Erythroblast (primary cell): ENCODE measurements at places on chromosomes 4 and X.
A peak's percentile ranks its signal among the peaks of the same experiment; 100 is the strongest.

- no peak for DNase-seq
Observed at GRCh38 chr4:126937846-126938422, 694.8 kb upstream of the INTU start.

DNA sequence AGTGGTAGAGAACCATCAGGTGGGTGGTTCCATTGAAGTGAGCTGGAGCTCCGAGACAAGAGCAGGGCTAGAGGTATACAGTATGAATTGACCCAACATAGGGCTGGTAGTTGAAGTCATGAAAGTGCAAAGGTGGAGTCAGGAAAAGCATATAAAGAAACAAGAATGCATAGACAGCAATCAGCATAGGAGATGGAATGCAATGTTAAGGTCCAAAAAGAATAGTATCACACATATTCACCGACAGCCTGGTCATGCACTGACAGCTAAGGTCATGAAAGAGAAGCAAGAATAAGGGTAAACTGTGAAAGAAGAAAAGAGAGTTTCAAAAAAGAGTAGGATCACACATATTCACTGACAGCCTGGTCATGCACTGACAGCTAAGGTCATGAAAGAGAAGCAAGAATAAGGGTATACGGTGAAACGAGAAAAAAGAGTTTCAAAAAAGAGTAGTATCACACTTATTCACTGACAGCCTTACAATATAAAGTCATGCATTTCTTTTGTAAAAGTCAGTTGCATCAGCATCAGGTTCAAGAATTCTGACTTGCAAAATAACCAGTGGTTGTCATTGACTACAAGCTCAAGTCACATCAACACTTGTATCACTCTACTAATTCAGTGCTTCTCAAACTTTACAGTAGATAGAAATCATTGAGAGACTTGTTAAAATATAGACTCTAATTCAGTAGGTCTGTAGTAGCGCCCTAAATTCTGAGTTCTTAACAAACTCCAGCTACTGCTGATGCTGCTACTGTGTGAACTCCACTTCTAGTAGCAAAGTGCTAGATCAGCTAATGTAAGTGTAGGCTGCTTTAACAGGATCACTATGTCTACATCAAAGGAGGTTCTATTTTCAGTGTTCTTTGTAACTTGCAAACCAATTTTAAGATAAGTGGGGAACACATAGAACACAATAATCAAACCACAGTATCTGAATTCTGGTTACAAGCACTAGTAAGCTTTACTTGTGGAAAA, 221.9 kb downstream of the PDGFC start:
- DNase-seq = no peak

GRCh38 chr4:75015627-75016026, 82.7 kb downstream of the PARM1 start:
- DNase-seq = no peak

- no peak for DNase-seq
Observed at GRCh38 chr4:122842984-122843531, 16.4 kb downstream of the FGF2 start.

- no peak for DNase-seq
Observed at GRCh38 chrX:136636121-136636520, 11.8 kb upstream of the CD40LG start.

GRCh38 chr4:47486231-47486673, 1.2 kb downstream of the ATP10D start:
- DNase-seq = no peak

DNA sequence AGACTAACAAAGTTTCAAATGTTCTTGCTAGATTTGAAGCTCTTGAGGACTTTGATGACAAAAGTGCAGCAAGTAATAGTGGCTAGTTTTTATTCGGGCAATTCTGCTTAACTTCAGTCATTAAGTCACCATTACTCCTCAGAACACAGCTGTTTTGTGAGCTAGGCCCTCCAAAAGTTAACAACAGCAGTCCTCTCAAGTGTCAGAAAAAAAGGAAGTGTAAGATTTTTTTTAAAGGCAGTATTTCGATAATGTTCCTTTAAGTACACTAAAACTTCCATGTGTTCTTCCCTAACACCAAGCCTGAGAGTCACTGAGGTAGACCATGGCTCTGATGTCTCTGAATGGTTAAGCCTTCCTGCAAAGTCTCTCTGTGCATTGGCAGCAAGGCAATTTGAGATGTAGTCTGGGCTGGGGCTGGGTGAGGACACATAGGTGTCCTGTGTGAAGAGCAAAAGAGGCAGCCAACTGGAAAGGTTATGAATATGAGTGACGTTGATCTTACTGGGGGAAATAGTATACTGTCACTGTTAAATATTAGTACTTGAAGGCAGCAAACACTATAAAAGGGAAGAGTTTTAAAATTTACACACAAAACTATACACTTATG, 174.0 kb upstream of the MAP3K15 start:
- no peak for DNase-seq

DNA sequence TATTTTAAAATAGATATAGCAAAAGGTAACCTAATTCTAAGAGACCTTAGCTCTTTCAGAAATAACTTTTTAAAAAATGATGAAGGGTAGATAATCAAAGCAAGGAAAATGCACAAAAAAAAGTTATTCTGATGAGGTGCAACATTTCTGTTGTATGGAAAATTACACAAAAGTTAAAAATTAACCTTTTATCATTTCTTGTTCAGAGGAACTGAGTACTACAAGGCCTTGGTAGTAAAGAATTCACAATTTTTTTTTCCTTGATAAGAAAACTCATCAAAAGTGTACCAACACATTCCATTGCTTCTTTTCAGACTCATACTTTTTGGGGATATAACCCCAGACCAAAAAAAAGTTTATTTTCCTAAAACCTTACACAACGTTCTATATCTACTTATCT, 213.0 kb downstream of the IL15 start:
- DNase-seq = no peak

DNA sequence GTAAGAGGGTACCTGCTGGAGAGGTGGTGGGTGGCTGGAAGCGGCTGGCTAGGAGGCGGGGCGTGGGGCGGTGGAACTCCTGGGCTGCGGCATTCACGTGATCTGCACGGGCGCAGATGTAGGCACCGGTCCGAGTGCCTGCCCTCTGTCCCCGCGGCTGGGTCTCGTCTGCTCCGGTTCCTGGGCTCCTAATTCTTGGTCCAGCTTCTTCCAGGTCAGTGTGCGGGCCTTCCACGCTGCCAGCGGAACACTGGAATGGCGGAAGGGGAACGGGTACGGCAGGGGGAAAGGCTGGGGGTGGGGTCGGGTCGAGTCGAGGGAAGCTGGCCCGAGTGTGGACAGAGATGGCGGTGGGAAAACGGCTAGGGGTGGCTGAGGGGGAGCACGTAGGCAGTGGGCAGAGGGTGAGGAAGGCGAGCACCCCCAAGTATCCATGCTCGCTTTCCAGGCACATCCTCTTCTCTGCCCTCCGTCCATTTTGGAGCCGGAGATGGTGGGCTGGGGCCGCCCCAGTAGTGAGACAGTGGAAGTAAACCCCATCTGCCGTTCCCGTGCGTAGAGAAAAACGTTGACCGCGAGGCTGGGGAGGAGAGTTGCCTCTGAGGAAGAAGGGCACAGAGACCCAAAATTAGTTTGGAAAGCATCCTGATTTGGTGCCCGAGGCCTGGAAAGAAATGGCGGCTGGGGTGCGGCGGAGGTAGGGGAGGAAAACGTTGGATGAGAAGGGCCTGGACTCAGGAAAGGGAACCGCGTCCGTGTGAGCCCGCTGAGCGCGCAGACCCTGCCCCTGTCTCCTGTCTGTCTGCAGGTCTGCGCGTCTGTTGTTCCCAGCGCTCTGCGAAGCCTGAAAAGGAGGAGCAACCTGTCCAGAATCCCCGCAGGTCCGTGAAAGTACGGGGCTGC, at the start of gene TCEAL4:
Gene TCEAL4 (plus strand): TSS at position 105 of the 903 bp plus-strand sequence. CDS start 1,161 bp downstream, outside the sequence.
- peak; percentile 29 for DNase-seq

- DNase-seq = no peak
Observed at GRCh38 chr4:158581161-158581560, 59.5 kb downstream of the RXFP1 start.

GRCh38 chr4:40850496-40850895, 100.7 kb downstream of the NSUN7 start:
- DNase-seq = no peak

- no peak for DNase-seq
Observed at GRCh38 chr4:85748654-85749053, 273.7 kb downstream of the ARHGAP24 start.

DNA sequence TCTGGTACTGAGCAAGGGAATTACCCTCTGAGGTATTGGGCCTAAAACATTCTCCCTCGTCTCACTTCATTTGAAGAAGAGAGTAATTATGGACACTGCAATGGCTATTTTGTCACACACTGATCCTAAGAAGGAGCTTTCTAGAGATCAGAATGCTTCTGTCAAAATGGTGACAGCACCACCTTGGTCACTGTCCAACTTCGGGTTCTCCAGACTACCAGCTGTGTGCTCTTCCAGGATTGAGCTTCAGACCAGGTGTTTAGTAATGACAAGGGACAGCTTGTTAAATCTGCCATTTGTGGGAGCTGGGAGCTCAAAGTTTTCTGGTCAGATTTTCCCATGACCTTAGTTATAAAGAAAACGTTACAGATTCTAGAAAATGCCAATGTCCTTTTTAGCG, 105.4 kb downstream of the POLA1 start:
- no peak for DNase-seq

GRCh38 chrX:68843992-68844391, 15.2 kb downstream of the EFNB1 start:
- DNase-seq = no peak

DNA sequence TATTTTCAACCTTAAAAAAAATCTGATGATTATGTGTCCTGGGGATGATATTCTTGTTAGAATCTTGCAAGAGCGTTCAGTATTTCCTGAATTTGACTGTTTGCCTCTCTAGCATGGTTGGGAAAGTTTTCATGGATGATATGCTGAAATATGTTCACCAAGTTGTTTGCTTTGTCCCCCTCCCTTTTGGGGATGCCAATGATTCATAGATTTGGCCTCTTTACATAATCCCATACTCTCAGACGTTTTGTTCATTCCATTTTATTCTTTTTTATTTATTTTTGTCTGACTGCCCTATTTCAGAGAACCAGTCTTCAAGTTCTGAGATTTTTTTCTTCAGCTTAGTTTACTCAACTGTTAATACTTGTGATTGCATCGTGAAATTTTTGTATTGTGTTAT, 415.1 kb downstream of the FAM47B start:
- DNase-seq = no peak
